ENCODE measurements at places on chromosomes 5 and 9.
A peak's percentile ranks its signal among the peaks of the same experiment; 100 is the strongest.

- no peak for DNase-seq
Measured at GRCh38 chr5:133141746-133142145, 89.9 kb downstream of the HSPA4 start.

DNA sequence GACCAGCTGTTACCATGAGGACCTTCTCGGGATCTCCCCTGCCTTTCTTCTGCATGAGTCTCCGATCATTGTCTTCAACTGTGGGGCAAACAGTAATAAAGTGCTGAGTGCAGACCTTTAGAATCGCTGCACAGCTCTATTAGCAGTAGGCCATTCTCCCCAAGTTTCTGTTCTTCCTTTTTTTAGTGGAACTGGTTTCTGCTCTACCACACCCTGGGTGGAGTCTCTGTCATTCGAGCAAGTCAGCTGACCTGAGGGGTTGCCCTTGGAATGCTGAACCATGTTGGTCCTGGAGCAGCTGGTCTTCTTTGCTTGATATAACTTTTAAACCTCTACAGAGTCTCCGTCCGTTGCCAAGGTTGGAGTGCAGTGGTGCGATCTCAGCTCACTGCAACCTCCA lies 33.4 kb upstream of the GNPDA1 start:
- DNase-seq, result no peak

DNA sequence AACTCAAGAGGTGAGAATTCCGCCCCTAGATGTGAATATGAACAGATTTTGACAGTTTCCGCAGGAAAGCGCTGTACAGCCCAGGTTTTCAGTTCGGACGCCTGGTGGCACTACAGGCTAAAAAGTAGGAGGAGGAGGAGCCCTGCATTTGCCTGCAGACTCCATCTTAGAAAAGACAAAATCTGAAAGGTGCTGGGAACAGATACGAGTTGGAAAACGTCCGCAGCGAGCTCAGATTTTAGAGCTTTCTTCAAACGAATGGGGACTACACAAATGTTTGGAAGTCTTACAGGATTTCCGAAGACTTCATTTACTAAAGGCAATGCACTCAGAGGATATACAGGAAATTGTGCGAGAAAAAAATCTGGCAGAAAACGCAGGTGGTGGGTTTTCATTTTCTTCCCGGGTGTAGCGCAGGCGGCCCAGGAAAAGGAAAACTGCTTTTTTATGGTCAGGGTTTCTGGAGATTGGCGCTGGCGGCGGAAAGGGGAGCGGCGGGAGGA lies 9.9 kb upstream of the PCDHB2 start:
- peak; percentile 69 for DNase-seq

GRCh38 chr9:114745879-114746550 lies 59.8 kb downstream of the TNFSF15 start:
- no peak for DNase-seq

GRCh38 chr9:27548055-27548741 lies 18.6 kb upstream of the MOB3B start:
- peak; percentile 28 for DNase-seq

DNA sequence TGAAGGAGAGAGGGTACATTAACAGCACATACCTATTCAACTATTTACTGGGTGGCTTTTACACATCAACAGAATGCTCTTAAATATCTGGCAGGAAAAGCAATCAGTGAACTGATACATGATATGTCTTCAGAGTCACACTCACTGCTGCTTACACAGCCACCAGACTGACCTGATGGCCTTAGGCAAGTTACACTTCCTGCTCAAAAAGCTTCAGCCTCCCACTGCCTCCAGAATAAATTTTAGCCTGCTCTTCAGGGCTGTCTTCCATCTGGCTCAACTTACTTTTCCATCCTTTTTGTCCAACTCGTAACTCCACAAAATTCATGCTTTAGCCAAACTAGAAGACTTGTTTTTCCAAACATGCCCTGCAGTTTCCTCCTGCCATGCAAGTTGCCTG lies 10.7 kb downstream of the LOX start:
- peak; percentile 31 for DNase-seq

DNA sequence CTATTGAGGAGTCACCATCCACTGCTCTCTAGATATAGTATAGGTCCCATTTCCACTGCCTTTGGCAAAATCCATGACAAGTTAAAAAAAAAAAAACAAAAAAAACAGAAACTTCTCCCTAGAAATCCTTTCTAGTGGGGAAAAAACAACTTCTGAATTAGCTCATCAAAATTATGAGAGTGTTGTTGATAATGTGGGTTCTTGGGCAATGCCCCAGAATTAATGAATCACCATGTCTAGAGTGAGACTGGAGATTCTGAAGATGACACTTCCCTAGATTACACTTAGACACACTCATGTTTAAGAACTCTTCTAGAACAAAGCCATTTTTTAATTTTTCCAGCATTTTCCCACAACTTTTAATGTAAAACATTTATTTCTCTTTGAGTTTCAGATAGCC lies 728.0 kb upstream of the C9orf72 start:
- DNase-seq, result no peak

GRCh38 chr9:128863647-128864046 lies 18.1 kb downstream of the KYAT1 start:
- DNase-seq, result peak; percentile 63

GRCh38 chr9:38015266-38015665 lies 53.8 kb downstream of the SHB start:
- no peak for DNase-seq

Data from EL (cell line).